Cortex of kidney (tissue), 1 donor: ENCODE measurements at places on chromosomes 2 and 18.

- DNase-seq, result no peak
Observed at GRCh38 chr2:74740741-74741431, 86.8 kb downstream of the SEMA4F start.

GRCh38 chr2:39606585-39606984 is 59.1 kb upstream of the TMEM178A start:
- DNase-seq, result no peak

- DNase-seq, result no peak
Observed at GRCh38 chr18:44178476-44178875, 502.2 kb upstream of the SETBP1 start.

GRCh38 chr2:39390216-39390615 is 46.9 kb downstream of the MAP4K3 start:
- no peak for DNase-seq

GRCh38 chr2:25490217-25490616 is 148.5 kb upstream of the DNMT3A start:
- no peak for DNase-seq

DNA sequence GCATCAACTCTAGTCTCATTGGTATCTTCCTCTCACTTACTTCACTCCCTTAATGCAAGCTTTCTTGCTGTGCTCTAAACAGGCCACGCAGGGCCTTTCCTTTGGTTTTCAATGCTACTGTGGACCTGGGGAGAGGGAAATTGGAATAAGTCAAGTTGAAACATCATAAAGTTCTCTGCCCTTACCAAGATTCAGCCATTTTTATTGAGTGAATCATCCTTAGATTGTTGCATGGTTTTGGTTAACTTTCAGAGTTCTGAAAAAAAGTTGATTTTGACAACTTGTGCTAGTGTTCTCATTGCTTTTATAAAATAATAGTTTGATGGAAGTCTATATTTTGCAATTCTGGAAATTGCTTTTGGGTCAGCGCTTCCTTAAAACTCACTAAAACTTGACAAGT is 852.8 kb upstream of the ACVR2A start:
- DNase-seq, result no peak

DNA sequence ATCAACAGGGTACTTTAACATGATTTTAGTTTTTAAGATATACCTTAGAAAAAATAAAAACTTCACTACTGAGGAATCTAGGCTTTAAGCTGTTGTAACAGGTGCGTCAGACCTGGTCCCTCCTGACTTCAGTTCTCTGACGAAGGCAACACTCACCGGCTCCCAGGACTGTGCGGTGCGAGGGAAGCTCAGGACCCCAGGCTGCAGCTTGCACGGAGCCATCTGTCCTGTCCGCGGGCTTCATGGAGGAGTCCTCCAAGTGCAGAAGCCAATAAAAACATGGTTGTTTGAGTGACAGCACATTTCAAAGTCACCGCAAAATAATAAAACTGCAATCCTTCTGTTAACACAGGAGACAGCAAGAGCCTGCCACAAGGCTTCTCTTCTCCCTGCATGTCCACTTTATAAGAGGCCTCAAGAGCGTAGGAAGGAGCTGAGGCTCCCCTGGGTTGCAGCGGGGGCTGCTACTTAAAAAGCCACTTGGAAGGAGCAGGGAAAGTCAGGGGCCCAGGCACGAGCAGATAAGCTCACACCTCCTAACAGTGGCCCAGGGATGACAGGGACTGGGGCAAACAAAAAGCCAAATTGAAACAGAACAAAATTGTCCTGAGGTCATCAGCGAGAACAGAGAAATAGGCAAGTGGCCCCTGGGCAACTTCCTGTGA is 4.6 kb downstream of the HJURP start:
- DNase-seq, result no peak

DNA sequence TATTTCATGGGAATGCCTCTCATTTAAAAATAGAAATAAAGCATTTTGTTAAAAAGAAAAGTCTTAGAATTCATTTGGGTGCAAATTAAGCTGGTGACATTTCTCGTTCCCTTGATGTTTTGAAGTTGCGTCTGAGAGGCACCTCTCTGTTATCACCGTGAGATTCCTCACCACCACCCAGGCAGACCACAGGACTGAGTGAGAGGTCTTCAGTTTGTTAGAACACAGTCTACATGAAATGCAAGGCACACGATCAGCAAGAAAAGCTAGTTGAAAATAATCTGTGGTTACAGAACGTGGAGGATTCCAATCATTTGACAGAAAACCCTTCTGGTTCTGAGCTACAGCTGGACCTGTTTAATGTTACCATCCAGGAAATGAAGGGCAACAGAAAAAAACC is 116.0 kb downstream of the UXS1 start:
- DNase-seq, result no peak

- no peak for DNase-seq
Observed at GRCh38 chr2:205612636-205613035, 69.7 kb upstream of the NRP2 start.

DNA sequence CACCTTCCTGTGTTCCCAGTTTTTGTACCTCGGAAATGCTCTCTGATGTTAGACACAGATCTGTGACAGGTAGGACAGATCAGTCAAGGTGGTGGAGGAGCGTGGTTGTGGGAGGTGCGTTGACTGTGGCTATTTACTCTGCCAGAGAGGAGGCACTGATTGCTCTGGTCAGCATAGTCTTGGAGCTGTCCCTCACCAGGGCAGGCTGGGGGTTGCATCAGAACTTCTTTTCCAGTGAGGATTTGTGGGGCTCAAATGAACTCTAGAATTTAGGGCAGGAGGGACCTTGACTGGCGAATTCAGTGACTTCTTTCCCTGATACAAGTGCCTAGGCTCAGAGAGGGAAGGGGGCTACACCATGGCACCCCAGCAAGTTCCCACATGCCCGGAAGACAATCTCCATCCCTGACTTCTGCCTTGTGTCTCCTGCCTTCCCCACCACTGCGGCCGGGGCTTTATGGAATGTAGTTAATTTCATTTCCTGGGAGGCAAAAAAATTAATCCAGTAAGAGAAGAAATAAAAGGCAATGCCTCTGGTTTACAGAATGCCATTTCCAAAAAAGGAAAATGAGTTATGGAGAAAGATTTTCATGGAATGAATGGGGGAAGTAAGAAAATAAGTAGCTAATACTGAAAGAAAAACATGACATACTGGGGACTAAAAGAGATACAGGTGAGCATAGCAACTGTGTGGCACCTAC is 26.1 kb downstream of the NIFK start:
- DNase-seq, result no peak

DNA sequence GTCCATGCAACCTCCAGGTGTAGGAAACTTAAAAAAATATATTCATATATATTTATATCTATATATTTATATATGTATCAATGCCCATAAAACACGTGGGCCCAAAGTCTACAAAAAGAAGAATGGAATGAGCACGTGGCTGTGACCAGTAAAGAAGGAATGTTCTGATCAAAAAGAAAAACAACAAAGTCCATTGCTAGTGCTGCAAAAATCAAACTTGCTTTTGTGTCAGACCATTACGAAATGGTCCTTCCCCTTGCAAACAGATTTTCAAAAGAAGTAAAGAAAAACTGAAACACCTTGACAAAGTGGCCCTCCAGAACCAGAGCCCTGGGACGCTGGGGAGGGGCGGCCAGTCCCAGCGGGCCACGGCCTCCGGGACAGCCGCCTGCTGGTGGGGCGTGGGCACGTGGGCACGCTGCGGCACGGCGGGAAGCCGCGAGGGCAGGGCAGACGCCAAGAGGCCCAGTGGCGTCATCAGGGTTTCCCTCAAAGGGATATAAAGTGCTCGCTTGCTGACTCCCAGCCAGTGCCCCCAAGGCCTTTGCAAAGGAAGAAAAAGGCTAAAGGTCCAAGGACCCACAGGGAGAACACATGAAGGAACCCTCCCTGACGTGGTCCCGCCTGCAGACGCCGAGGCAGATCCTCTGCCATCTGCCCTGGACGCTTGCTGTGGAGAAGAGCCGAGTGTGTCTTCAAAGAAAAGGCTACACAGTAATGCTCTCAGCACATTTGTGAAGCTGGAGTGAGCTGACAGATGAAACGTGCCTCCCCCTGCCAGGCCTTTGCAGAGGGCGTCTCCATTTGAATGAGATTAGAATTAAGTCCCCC is 201.8 kb downstream of the TWIST2 start:
- DNase-seq, result no peak

- DNase-seq, result no peak
Observed at GRCh38 chr18:55731594-55732042, 143.6 kb upstream of the TCF4 start.

GRCh38 chr18:60754413-60755009 is 381.9 kb upstream of the MC4R start:
- no peak for DNase-seq

GRCh38 chr18:12008842-12009580 is 27.7 kb downstream of the IMPA2 start:
- no peak for DNase-seq

GRCh38 chr2:104812286-104812685 is 41.6 kb upstream of the POU3F3 start:
- DNase-seq, result no peak

- DNase-seq, result no peak
Observed at GRCh38 chr2:44936275-44936674, 5.2 kb upstream of the SIX3 start.

- DNase-seq, result no peak
Observed at GRCh38 chr2:234318361-234318760, 178.5 kb downstream of the ARL4C start.

DNA sequence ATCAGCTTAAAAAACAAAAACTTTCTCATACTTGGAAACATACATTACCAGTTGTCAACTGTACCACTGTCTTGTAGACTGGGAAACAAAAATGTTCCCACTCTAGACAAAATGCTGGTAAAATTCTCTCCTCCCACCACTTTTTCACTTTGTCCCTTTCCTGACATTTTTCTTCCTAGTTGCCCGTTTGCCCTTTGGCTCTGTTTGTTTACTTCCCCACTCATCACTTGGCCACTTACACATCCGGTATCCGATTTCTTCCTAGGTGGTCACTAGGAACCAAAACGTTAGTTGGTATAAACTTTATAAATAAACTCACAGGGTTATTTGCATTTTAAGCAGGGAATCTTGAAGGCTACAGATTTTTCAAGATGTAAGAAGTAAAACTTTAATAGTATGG is 84.9 kb downstream of the METTL4 start:
- no peak for DNase-seq
